ENCODE measurements at places on chromosomes 3 and 15.

DNA sequence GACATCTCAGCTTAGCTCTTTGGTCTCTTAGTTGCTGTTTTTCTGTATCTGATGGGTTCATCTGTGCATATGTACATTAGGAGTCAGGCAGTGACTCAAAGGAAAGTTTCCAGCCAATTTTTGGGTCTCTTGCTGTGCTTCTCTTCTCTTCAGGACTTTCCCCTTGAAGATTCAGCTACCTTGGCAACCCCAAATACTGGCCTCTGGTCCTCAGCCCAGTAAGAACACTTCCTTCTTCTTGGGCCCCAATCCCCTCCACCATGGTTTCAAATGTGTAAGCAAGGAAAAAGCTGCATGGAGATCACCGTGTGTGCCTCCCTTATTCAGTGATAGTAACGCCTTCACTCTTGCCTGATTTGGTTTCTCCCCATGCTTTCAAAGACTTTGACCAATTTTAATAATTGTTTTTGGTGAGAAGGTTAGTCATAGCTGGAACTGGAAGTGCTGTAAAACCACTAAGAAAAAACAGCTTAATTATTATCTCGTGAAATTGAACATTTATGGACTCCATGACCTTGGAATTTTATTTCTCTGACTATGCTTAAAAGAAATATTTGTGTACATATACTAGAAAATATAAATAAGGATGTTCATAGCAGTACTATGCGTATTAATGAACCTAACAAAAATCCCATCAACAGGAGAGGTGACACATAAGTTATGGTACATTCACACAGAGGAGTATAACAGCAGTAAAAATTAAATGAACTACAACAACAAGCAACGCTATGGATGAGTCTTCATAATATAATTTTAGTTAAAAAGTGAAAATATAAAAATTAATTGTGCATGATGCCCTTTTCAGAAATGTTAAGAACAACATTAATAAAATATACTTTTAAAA lies 125.3 kb upstream of the BCL6 start:
- no peak for DNase-seq

DNA sequence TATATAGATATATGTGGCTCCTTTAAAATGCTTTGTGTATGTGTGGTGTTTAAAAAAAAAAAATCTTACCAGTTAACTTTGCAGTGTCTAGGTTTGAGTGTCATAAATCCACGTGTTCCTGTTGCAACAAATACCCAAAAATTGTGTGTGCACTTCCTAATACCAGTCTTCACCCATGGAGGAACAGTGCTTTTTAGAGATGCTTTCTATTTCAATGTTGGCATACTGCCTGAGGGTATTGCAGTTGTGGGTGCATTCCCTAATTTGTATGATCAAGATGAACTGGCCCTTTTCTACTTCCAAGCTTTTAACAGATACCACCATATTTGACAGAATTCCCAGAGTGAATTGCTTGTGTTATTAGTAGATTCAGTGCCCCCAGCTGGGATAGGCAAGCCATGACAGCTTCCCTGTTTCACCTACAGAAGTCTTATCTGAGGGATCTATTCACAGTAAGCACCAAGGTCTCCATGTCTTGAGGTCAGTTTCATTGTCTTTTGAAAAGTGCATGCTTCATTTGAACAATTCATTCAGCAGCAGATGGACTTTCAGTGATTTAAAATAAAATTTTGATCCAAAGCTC lies 68.9 kb upstream of the GOLGA6B start:
- no peak for DNase-seq

DNA sequence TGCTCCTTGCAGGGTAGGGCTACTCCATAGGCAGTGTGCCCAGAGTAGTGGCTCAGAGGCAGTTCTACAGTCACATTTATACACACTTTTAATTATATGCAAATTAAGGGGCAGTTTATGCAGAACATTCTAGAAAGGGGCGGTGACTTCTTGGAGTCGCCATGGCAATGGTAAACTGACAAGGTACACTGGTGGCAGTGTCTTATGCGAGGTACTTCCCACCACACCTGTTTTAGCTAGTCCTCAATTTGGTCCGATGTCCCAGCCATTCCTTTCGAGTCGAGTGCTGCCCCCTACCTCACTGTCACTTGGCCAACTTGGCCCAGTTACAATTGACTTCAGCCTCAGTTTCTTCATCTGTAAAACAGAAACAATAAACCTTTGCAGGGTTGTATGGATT lies 3.8 kb upstream of the IRAK2 start:
- DNase-seq: no peak

GRCh38 chr15:74129586-74130154 lies 716 bp upstream of the ISLR2 start:
- no peak for DNase-seq

GRCh38 chr15:94066046-94066445 lies 165.3 kb upstream of the MCTP2 start:
- DNase-seq: no peak

GRCh38 chr3:6709178-6709577 lies 151.7 kb upstream of the GRM7 start:
- no peak for DNase-seq

DNA sequence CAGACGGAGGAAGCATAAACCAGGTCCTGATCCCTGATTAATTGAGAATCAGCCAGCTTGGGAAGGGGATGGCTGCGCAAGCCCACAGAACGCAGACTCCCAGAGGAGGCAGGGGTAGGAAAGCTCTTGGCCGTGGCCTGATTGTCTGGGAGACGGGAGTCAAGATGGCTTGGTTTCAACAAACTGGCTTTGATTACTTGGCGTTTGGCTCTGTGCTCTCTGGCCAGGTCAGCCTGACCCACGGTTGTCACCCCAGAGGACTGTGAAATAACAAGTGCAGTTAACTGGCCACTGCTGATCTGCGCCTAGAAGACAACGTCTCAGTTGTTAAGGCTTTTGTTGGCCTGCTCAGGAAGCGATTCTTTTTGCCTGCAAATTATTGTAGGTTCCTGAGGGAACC lies 387.0 kb upstream of the PROK2 start:
- DNase-seq: no peak
